Kasumi-1 (cell line): ENCODE measurements at places on chromosomes 7 and 10.

DNA sequence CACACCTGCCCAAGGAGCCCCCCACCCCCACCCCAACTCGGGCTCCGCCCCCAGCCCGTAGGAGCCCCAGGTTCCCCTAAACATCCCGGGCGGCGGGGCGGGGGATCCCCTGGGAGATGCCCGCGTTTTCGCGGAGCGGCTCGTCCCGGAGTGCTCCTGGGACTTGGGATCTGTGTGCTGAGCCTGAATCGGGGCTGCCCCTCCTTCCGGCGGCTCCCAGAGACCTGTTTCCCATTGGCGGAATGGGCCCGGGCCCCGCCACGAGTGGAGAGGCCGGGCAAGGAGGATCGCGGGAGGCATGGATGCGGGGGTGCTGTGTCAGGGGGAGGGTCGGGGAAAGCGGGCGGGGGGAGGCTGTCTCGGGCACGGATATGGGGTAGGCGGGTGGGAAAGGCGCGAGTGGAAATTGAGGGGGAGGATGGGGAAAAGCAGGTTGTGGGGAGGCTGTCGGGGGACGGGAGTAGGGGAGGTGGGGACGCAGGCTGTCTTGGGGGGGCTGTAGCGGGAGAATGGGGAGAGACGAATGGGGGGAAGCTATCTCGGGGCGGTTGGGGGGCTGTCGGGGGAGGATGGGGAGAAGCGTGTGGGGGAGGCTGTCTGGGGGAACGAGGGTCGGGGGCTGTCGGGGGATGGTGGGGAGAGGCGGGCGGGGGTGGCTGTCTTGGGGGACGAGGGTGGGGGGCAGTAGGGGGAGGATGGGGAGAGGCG lies 572 bp upstream of the BHLHA15 start:
- no peak for DNase-seq

DNA sequence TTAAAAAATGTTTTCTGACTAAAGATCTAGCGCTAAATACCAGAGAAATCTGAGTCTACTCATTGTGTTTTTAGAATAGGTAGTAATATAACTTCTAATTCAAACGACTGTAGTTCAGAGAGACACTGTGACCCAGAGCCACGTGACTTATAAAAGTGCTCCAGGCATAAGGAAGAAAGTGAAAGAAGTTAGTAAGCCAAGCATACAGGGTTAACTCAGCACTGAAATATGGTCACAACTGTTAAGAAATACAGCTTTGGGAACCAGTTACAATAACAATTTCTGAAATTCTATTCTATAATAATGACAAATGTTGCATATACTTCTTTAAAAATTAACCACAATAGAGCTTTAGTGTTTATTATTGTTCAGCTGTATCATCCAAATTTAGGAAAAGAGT lies 119.1 kb downstream of the TFEC start:
- no peak for DNase-seq

GRCh38 chr7:44935016-44935415 lies 43.8 kb downstream of the MYO1G start:
- no peak for DNase-seq

DNA sequence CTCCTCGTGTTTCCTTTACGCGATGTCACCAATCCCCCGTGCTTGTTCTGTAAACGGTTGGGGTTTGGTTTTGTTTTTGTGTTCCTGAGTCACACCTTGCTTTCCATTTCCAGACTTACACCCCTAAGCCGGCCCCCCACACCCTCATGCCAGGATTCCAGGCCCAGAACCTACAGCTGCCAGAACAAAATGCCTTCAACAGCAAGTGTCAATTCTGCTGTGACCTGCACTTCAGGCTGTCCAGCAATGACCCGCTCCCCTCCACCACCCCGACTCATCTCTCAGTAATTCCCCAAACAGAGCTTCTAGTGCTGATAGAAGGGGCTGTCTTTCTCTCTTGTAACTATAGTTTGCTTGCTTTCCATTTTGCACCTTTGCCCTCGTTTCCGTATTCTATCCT lies 722.1 kb upstream of the CELF2 start:
- no peak for DNase-seq

DNA sequence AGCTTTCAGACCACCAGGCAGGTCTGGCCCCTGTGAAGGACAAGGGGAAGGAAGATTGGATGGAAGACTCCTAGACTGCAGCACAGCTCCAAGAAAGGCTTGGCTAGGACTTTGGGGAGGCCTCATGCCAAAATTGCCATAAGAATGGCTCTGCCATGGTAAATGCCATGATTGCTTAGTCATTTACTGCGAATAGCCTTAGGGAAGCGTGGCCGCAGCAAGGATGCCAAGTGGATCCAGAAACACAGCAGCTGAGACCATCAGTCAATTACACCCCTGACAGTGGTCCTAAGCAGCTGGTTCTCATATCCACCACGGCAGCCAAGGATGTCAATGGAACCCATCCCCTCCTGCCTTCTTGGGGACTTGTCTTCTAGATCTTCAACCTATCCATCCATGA lies 88.2 kb upstream of the AUTS2 start:
- DNase-seq: no peak
